Kidney tubule cell (primary cell): ENCODE measurements at places on chromosomes 3 and 15.

GRCh38 chr15:90818251-90819210, 49.9 kb upstream of the FURIN start:
- no peak for DNase-seq

DNA sequence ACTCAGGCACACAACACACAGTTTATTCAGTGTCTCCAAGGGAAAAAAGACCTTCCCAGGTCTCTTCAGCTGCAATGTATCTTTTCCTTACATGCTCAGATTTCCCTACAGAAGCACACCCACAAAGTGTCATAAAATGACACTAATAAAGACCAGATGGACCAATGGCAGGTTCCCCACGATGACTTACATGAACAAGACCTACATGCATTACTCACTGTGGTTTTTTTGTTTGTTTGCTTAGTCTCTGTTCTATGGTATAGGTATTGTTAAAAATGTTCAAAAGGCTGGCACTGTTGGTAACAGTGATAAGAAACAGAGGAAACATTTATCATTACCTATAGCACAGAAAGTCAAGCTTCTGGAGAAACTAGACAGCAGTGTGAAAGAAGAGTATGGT, 318.2 kb upstream of the TMCO5A start:
- DNase-seq, result no peak

- DNase-seq, result no peak
These were observed 67.3 kb downstream of the ADAM10 start for GRCh38 chr15:58682234-58682633.

DNA sequence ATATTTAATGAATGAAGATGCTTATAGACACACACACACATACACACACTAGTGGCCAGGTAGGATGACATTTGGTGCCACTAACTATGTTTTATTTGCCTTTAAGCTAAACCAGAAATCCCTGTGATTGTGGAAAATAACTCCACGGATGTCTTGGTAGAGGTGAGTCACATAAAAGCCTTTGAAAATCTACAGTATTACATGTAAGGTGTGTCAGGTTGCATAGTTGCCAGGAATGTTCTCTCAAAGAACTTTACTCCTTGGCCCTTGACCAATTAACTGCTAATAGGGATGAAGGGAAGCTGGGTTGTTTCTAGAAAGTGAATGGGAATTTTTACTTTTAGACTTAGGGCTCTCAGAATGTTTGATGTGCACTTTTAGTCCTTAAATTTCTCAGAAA, 9.9 kb downstream of the ZBED2 start:
- peak; percentile 85 for DNase-seq

- no peak for DNase-seq
These were observed 67.5 kb downstream of the KCNMB2 start for GRCh38 chr3:178603735-178604134.

GRCh38 chr3:44020143-44020542, 221.5 kb upstream of the TOPAZ1 start:
- no peak for DNase-seq
